Left renal pelvis (tissue), 4 donors: ENCODE measurements at places on chromosomes 16 and 17.

DNA sequence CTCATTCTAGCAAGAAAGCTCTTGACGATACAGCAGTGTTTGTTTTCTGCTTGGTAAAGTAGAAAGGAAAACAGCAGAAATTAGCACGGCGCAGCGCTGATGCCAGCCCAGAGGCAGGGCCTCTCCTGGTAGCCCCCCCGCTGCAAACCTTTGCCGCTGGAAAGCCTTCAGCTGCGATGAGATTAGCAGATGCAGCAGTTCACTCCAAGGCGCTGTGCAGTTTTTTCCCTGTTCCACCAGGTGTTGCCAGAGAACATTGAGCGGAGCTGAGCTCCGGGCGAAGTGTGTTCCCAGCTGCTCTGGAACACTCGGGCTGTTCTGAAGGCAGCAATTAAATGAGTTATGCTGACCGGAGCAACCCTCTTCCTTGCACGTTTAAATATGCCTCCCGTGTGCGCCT lies 72.5 kb downstream of the RBFOX1 start:
- peak; percentile 46 for DNase-seq

DNA sequence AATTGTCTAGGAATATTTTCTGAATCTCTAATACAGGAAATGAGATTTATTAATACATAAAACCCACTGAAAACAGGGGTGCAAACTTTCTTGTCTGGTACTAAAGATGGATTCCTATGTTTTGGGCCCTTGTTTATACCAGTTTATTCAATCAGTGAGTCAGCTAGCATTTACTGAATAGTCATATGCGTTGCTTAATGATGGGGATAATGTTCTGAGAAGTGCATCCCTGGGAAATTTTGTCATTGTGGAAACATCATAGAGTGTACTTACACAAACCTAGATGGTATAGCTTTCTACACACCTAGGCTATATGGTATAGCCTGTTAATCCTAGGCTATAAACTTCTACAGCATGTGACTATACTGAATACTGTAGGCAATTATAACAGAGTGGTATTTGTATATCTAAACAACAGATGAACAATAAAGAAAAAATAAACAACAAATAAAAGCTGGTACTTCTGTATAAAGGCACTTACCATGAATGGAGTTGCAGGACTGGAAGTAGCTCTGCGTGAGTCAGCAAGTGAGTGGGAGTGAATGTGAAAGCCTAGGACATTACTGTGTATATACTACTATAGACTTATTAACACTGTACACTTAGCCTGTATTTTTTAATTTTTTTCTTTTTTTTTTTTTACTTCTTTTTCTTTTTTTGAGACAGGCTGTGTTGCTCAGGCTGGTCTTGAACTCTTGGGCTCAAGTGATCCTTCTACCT lies 63.7 kb downstream of the SIAH1 start:
- no peak for DNase-seq

DNA sequence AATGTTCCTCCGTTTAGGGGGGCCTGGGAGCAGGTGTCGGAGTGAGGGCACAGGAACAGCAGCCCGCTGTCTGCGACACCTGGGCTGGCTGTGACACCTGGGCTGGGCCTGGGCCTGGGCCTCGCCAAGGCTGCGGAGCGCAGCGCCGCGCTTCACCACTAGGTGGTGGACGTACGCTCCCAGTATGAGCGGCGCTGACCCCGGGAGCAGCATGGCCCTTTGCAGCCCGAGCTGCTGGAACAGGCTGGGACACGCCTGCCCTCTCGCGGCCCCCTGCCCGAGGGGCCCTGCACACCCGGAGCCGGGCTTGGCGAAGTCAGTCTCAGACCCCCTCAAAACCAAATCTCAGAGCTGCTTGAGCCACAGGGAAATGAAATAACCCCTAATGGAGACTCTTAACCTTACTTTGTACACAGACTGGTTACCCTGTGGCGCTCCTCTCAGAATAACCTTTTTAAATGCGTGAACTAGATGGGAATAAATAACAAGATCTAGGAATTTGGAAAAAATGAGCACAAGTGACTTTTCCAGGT lies 38.6 kb upstream of the FA2H start:
- no peak for DNase-seq

DNA sequence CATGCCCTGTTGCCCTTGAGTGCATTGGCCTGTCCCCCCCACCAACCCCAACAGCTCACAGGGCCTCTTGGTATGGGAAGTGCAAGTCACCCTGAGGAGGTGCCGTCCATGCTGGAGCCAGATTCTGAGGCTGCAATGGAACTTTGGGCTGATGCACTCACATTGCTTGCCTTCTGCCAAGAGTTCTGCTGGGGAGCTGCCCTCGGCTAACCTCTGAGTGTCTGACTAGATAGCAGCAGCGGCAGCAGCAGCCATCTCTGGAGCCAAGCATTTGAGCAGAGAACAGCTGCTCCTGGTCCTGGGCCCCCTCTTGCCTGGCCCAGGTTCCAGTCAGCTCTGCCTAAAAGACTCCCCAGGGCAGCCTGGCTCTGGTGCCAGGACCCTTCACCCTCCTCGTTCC lies 61.5 kb downstream of the GNAO1 start:
- no peak for DNase-seq

GRCh38 chr17:17395885-17396284 lies 80.9 kb upstream of the MED9 start:
- no peak for DNase-seq

GRCh38 chr17:76453431-76453743 lies 435 bp upstream of the UBE2O start:
- no peak for DNase-seq

DNA sequence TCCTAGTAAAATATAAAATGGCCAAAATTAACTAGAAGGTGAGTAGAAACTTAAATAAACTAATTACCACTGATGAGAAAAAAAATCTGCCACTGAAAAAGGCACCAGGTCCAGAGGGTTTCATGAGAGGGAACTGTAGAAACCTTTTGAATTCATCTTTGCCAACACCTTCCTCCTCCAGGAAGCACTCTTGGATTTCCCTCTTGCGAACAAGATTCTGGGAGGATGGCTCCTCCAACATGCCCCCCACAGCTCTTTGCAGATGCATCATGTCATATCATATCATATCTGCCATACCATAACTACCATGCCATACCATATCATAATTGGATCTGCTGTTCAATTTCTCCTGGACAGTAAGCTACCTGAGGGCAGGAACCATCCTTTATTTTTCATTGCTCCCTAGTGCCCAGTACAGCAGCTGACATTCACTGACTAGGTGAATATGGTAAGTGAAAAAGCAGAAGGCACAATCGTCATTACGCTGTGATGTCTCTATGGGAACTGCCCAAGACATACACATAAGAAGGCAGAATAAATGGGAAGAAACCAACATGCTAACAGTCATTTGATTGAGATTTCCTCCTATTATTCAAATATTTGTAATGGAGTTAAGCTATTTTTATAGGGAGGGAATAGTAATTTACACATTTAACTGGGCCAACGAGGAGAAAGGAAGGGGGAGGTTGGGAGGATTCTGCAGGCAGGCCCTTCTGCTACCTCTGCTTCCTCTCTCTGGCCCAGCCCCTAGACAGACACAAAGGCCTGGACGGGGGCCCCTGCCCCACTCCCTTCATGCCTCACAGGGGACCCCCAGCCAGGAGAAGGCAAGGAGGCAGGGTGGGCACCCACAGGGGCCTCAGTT lies 110.1 kb upstream of the SMURF2 start:
- no peak for DNase-seq

- DNase-seq, result no peak
Observed at GRCh38 chr17:78972507-78973105, 7.1 kb downstream of the LGALS3BP start.

- DNase-seq, result no peak
Observed at GRCh38 chr16:46896314-46896968, 12.3 kb downstream of the GPT2 start.

- no peak for DNase-seq
Observed at GRCh38 chr17:3990386-3991127, 26.3 kb upstream of the ATP2A3 start.

- no peak for DNase-seq
Observed at GRCh38 chr17:10888858-10889257, 51.0 kb upstream of the PIRT start.

GRCh38 chr16:65917466-65917865 lies 449.0 kb upstream of the CDH5 start:
- DNase-seq, result no peak
